ENCODE measurements at places on chromosomes 3 and 15. TPM values are rescaled to one million over a fixed set of nuclear protein-coding genes. Genes with fewer than 3 reads are reported as not detected.
A peak's percentile ranks its signal among the peaks of the same experiment; 100 is the strongest.

DNA sequence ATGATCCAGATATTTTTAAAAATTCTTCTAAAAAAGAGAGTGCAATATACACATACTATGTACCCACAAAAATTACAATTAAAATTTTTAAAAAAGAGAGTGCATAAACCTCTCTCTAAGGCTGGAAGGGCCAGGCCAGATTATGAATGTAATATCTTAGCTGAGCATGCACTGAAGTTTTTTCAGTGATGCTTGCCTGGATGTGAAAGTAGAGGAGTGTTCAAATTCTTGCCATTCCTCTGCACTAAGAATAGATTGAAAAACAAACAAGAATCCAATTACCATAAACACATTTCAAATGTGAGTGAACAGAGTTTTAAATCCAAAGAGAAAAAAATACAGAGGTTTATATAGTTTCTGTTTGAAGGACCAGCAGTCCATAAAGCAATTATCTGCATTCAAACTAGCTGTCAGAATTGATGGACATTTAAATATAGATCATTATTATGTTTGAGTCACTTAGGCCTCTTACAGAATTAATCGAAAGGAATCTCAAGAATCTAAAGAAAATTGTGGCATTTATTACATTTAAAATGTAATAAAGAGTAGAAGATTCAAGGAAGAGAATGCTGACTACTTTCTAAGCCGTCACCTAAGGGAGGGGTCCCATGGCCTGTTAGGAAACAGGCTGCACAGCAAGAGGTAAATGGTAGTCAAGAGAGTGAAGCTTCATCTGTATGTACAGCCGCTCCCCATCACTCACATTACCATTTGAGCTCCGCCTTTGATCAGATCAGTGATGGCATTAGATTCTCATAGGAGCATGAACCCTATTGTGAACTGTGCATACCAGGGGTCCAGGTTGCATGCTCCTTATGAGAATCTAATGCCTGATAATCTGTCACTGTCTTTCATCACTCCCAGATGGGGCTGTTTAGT is 159.3 kb upstream of the MDFIC2 start:
- DNase-seq = no peak

- DNase-seq = no peak
Observed at GRCh38 chr3:106386050-106386449, 517.2 kb upstream of the CBLB start.

DUOXA2 gene
- not detected for total RNA-seq

UBAP1L gene
- total RNA-seq = 1.1 TPM

CCR8 gene
- total RNA-seq = not detected

- no peak for DNase-seq
Observed at GRCh38 chr3:124599779-124600693, 130.2 kb upstream of the UMPS start.

GRCh38 chr15:73231661-73232419 is 136.9 kb downstream of the HCN4 start:
- no peak for DNase-seq

GPR149 gene
- total RNA-seq = not detected

DNA sequence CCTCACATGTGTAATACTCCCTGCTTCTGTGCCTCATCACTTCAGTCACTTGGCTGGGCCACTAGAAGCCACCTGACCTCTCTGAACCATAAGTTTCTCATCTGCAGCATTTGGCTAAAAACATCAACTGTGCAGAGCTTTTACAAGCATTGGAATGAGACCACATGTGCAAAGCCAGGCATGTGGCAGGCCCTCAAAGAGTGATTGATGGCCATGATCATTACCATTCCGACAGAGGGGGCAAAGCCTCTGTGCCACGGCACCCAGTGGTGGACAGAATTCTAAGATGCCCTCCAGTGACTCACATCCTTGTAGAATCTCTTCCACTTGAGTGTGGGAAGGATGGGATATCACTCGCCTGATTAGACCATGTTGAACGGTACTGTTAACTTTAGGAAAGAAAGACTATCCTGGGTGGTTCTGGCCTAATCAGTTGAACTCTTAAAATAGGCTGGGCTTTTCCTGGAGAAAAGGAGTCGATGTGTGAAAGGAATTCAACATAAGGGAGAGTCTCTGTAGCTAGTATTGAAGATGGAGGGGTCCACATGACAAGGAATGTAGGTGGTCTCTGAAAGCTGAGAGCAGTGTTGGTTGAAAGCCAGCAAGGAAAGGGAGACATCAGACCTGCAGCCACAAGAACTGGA is 13.5 kb downstream of the CDCP1 start:
- DNase-seq = peak; percentile 36

DNA sequence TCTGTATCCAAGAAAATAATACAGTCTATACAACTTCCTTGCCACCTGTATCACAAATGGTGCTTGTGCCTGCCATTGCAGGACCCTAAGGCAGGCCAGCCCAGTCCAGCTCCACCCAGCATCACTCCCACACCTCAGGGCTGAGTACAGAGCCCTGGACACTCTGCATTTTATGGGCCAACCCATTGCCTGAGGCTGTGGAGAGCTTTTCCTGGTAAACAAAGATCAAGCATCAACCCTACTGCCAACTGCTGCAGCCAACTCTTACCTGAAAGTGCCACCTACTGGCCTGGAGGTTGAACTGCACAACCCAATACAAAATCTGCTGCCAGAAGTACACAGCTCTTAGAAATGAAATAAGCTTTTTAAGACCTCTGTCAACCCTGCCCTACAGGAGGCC is 1082.2 kb downstream of the NAALADL2 start:
- no peak for DNase-seq

DNA sequence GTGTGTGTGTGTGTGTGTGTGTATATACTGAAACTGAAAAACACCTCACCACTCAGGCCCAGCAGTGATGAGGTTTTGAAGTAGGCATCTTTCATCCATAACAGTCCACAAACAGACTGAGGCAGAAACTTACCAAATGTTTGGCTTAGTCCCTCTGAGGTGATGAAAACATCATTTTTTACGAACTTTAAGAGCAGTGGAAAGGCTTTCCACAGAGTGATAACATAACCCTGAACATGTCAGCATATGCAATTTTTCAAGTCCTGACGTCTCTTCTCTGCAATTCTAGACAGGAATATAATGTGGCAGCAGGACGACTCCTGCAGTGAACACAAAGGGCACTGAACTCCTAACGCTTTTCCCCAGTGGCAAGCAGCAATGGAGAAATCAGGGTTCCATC is 247.0 kb upstream of the THBS1 start:
- DNase-seq = no peak

LARP6 gene
- total RNA-seq = 66.0 TPM

DNA sequence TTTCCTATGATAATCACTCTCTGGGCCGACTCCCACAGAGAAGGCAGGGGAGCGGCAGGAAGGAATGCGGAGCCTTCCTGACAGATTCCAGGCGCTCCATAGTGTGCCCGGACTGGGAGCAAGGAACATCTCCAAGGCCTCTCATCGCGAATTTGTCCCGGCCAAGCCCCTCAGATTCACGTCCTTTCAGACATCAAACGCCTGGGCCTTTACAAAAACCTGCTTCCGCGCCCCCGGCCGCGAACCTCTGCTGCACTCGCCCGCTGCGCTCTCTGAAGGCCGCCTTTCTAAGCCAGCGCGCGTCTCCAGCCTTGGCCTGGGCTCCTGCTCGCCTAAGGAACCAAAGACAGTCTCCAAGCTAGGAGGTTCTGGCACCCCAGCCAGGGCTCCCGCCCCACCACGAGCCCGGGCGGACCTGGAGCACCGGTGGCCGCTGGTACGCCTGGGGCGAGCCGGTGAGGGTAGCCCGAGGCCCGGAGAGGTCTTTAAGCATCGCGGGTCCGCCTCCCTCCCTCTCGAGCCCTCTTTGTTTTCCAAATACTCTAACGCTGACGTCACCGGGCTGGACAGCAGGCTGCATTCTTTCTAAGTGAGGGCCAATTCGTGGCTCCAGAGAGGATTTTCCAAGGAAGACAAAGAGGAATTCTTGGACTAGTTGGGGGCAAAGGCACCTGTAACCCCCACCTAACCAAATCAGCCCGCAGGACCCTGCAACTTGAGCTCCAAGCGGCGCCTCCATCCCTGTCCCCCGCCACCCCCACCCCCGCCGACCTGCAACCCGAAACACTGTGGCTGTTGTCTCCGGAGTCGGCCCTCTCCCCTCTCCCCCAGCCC is 759 bp downstream of the AMOTL2 start:
- peak; percentile 64 for DNase-seq

LSAMP gene
- total RNA-seq = 11.0 TPM

LSMEM2 gene
- total RNA-seq = not detected

ADCY5 gene
- total RNA-seq = 0.20 TPM

DNA sequence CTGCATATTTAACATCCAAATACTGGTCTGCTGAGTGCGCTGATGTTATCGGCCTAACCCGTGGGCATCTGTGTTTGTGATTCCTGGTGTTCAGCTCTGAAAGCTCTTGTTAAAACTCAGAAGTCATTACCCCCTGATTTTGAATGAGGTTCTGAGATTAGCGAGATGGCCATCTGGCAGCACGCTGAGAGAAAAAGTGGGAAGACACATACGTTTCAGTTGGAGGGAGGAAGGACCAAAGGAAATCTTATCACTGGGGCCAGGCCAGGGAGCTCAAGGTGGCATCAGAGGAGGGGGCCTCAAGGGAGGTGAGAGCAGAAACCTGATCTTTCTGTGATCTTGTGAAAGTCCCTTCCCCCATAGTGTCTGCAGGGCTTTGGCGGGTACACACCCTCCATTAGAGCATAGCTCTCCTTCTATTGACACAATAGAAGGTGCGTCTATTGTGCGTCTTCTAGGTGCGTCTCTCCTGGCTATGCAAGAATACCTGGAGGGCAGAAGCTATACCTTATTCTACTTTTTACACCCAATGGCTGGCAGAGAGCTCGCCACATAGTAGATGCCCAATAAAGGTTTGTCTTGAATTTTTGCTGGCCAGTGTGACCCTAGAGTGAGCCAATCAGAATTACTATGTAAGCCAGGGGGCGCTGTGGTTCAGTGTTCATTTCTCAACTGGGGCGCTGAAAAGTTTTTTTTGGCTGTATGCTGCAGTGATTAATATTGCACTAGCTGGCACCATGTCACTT is 182.4 kb downstream of the SHQ1 start:
- peak; percentile 16 for DNase-seq

DNA sequence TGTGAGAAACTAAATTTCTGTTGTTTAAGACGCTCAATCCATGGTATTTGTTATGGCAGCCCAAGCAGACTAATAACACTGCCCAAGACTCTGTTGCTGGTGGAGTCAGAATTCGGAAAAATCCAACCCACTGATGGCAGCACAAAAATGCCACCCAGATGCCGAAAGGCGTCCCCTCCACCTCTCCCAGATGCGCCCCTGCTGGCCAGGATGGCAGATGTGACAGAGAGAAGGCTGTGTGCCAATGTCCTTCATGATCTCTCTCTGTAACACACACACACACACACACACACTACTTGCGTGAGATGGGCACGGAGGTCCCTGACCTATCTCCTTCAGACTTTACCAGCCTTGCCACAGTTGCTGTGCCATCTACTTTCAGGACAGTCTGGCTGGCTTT is 10.9 kb upstream of the LYSMD4 start:
- no peak for DNase-seq

IQCH gene
- total RNA-seq = 4.0 TPM

TMEM207 gene
- not detected for total RNA-seq

- DNase-seq = peak; percentile 66
Observed at GRCh38 chr3:185335799-185336198, 27.1 kb upstream of the MAP3K13 start.

- DNase-seq = no peak
Observed at GRCh38 chr15:70954171-70954570, 61.5 kb downstream of the LRRC49 start.

DNA sequence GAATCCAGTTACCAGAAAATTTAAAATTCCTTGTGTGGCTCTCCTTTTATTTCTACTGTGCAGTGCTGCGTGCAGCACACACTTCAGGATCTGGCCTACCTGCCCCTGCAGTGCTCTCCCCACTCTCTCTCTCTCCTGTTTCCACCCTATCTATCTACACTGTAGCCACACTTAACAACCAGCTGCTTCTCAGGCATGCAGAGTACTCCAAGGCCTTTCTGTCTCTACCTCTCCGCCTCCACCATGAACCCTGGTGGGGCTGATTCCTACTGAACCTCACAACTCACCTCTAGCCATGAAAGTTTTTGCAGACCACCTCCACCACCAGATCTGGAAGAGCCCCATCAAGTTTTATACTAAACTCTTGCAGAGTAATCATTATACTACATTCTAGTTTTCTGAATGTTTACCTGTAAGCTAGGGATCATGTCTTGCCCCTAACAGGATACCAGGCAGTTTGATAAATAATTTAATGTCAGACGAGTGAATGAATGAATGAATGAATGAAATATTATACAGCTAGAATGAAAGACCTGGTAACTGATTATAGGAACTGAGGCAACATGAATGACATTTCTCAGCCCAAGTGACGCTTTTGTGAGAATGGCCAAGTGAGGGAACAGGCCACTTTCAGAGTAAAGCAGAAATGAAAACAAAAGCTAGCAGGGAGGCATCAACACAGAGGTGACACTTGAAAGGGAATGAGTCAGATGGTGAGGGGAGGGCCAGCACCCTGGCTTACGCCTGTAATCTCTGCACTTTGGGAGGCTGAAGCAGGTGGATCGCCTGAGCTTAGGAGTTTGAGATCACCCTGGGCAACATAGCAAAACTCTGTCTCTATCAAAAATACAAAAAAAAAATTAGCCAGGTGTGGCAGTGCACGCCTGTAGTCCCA is 363.5 kb downstream of the FOXP1 start:
- DNase-seq = no peak

- DNase-seq = no peak
Observed at GRCh38 chr3:117281371-117281770, 571.8 kb downstream of the TUSC7 start.

CMC1 gene
- total RNA-seq = 36.9 TPM

MAPKAPK3 gene
- 31.6 TPM for total RNA-seq

- peak; percentile 45 for DNase-seq
Observed at GRCh38 chr3:24264748-24265158, 229.9 kb downstream of the THRB start.

DNA sequence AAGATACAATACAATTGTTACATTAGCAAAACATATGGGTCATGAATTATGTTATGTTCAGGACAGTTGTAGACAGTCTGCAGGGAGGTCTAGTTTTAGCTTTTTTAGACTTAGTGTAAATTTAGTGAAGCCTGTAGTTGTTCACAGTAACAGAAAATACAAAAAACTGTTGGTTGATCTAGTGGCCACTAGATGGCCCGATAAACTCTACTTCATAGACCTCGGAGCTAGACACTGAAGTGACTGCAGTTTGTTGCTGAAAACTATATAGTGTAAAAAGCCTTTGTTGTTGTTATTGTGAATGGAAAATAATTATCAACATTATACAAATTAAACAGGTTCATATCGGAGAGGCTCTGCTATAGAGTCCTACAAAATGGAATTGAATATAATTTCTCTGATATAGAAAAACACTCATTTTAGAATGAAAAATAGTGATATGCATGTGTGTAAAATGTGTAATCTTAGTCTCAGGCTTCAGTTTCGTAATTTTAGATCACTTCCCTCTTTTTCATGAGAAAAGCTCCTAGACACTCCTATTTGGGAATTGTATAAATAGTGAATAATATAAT is 18.3 kb downstream of the MAGEL2 start:
- peak; percentile 5 for DNase-seq

CCR4 gene
- total RNA-seq = not detected

GRCh38 chr3:42276141-42277132 is 10.5 kb upstream of the CCK start:
- DNase-seq = no peak

- no peak for DNase-seq
Observed at GRCh38 chr3:47370887-47371697, 9.7 kb upstream of the PTPN23 start.

CHRNA3 gene
- not detected for total RNA-seq

TOPAZ1 gene
- not detected for total RNA-seq
